ENCODE measurements at places on chromosomes 4 and X. TPM values are rescaled to one million over a fixed set of nuclear protein-coding genes. Genes with fewer than 3 reads are reported as not detected.

Gene DOK7
- polyA plus RNA-seq = 0.13 TPM

Gene RNF175
- not detected for polyA plus RNA-seq

Gene CD40LG
- polyA plus RNA-seq = not detected

Gene CXXC4
- not detected for polyA plus RNA-seq

DNA sequence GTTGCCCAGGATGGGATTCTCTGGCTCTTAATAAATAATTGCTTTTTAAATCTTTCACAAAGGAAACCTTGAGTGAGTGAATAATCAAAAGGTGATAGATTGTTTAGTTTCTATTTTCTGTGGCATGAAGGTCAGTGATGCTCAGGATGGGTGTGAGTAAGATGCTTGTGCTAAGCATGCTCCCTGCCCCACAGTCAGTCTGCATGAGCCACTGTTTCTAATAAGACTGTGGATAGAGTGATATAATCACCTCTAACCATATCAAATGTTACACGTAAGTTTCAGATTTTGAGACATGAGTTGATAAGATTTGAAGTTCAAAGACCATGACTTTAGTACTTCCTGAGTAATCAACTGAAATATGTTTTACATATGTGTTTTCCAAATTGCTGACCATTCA is 2.7 kb upstream of the GAGE10 start:
- DNase-seq = no peak

DNA sequence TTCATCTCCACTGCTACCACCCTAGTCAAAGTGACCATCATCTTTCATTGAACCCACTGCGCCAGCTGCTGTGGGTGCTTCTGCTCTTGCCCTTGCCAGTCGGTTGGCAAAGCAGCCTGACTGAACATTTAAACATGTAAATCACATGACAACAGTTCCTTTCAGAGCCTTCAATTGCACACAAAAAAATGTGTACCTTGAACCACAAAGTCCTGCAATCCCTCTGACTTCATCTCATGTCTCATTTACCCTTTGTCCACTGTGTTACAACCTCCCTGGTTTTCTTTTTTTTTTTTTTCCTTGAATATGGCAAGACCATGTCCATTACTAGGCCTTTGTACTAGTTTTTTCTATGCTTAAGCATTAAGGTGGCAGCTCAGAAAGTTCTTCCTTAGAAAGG is 183.5 kb downstream of the GBA3 start:
- no peak for DNase-seq

DNA sequence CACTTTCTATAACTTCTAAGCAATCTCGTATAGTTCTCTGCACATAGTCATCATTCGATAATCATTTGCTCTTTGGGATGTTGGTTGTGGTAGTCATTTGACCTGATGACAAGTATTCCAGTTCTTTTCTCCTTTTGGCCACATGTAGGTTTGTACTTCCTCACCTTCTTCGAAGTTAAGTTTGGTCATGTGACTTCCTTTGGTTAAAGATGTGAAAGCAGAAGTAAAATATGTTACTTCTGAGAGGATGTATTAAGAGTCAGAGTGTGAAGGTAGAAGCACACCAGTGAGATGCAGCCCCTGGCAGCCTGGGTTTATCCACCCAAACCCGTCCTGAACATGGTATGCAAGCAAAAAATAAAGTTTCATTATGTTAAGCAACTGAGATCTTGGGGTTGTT is 48.9 kb upstream of the ZNF518B start:
- no peak for DNase-seq

DNA sequence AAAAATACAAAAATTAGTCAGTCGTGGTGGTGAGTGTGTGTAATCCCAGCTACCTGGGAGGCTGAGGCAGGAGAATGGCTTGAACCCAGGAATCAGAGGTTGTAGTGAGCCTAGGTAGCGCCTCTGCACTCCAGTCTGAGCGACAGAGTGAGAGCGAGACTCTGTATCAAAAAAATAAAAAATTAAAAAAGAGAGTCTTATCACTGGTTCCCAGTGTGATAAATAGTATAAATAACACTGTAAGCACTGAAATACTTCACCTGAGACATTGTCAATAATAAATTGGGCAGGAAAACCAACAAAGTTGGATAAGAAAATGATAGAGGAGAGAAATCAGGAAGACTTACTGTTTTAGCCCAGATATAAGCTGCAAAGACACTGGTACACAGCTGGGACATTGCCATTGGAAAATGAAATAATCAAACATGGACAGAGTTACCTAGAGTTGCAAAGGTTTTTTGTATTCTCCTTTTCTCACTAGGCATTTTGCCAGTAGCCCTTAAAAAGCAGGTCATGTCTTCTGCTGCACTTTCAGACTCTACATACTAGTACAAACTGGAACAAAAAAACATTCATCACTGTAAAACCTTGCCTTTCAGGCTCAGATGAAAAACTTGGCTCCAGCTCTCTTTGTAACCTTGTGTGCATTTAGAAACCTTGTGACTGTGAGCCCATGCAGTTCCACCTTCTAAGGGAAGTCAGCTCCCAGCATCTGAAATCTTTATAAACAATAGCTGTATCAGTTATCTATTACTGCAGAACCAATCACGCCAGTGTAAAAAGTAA is 55.0 kb upstream of the PPP1R2C start:
- no peak for DNase-seq

DNA sequence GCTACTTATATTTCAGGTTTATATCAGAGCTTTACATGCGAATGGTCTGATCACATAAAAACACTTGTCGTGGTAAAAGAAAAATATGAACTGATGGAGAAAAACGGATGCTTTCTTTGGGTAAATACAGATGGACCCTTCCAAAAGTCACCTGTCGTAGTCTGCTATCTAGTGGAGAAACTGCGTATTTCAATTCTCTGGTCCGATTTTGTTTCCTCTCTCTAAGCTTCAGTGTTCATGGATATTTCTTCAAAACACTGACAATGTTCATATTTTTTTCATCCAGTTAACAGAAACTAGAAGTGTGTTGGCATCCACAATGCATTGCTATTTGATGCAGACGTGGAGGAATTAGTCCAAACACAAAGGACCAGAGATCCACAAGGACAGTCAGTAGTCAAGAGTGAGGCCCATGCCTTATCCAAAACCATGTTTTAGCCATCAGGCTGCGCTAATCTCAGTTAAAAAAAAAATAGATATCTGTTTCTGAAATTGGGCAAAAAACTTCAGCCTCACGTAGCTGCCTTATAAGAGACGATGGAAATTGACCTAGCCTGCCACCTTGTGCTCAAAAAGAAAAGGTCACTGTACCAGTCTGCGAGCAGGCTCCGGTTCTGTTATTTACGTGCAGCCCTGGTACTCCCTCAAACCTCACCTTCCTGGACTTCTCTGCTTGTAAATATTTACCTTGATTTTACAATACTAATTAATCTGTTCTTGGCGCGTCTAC is 16.0 kb downstream of the MEPE start:
- no peak for DNase-seq
